Putamen (tissue), 1 donor: ENCODE measurements at places on chromosomes 7 and 10.

GRCh38 chr7:69871213-69871885 lies 273.1 kb downstream of the AUTS2 start:
- DNase-seq, result no peak

GRCh38 chr10:129966370-129966888 lies 2.4 kb upstream of the EBF3 start:
- no peak for DNase-seq

GRCh38 chr10:98778277-98778759 lies 331.6 kb upstream of the HPS1 start:
- DNase-seq, result no peak

GRCh38 chr7:155581954-155582353 lies 35.6 kb upstream of the CNPY1 start:
- DNase-seq, result no peak

DNA sequence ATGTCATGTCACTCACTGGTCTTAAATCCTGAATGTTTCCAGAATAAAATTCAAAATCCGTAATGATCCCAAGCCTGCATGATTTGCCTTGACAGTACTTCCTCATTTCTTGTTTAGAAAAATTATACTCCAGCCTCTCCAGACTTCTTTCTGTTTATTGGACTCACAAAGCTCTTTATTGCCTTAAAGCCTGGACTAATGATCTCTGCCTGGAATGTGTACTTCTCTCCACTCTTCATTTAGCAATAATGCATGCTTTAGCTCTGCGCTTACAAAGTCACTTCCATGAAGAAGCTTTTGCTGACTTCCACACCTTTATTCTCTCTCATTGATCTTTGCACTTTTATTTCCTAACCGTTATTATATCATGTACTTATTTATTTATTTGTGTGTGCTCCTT lies 27.4 kb upstream of the SLC26A3 start:
- no peak for DNase-seq

GRCh38 chr7:155357573-155358041 lies 59.9 kb downstream of the INSIG1 start:
- no peak for DNase-seq

DNA sequence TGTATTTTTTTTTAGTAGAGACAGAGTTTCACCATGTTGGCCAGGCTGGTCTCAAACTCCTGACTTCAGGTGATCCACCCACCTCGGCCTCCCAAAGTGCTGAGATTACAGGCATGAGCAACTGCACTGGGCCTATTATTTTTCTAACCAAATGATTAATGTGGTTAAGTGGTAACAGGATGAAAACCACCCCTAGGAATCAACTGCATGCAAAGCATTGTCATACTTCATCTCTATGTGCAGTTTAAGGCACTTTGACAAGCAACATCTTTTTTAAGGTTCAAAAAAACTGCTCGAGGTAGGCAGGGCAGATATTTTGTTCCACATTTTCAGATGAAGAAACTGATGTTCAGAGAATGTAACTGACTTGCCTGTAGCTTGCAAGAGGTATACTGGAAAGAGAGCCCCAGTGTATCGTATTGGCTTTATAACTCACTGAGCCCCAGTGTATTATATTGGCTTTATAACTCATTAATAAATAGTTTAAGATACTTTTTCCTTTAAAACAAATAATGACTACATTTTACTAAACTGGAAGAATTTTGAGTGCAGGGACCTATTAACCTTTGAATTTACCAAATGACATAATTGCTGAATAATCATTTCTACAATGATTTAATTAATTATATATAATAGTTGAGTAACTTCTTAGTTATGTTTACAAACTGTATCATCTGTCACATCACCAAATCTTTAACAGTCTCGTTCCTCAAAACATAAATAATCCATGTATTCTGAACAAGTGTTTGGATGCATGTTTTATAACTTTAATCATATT lies 38.1 kb downstream of the RTKN2 start:
- DNase-seq, result no peak

DNA sequence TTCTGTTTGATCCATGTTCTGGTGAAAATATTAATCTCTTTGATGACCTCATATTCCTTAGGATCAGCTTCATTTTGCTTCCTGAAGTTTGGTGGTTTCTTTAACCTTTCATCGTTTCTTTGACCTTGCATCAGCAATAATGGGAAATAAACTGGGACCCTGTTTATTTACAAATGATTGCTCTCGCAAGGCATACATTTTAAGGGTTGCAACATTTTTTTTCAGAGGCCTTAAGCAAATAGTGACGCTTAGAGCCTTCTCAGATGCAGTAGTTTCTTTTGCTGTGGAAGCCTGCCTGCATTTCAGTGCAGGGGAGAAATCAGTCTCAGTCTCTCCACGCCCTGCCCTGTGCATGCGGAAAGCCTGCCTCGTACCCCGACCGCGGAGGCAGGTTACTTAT lies 139.1 kb upstream of the NPS start:
- no peak for DNase-seq

GRCh38 chr7:2204446-2204845 lies 28.3 kb downstream of the MAD1L1 start:
- DNase-seq, result no peak

GRCh38 chr10:2120746-2121145 lies 383.4 kb upstream of the ADARB2 start:
- DNase-seq, result no peak

- DNase-seq, result no peak
Measured at GRCh38 chr7:95056107-95056739, 148.8 kb downstream of the PPP1R9A start.

DNA sequence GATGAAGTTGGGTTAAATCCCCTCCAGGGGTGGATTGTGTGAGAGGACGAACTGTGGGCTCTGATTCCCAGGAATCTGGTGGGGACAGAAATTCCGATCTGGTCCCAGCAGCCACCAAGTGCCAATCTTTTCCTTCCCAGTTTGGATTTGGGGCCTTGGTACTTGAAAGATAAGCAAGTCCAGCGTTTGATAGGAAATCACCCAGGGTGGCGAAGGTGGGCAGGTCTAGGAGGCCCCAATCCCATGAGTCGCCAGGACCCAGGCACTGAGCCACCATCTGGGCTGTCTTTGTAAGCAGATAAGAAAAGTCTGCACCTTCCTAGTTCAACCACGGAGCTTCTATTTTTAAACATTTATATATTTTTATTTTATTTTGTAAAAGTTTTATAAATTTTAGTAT lies 122.6 kb upstream of the LSM8 start:
- DNase-seq, result no peak

GRCh38 chr7:90660819-90661218 lies 64.7 kb downstream of the CDK14 start:
- DNase-seq, result no peak

DNA sequence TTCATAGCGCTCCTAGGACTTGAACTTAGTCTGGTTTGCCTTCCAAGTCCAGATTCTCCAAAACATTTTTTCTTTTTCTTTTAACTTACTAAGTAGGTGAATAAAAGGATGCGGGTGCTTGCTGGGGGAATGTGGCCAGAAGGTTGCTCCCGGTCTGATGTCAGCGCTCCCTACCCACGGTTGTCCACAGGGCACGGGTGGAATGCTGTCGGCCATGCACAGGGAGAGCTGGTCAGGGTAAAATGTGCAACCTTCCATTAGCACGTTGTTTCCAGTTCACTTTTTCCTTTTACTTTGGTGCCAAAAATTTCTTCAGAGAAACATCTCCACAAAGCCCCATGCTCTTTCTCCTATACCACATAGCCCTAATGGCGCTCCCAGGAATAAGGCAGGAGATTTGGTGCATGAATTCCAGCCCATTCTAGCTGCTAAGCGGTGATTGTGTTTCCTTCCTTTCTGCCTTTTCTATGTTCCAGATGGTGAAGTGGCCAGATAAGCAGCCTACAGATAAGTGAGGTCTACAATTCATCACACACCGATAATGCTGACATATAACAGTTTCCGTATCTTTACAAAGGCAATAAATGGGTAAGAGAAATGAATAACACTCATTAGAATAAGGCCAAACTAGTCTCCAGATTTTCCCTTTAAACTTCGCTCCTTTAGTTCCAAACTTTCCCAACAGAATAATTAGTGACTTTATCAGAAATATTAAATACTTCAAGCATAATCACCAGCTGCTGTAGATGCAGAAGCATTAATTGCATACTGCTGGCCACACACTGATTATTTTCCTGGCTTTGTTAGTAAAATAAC lies 138.3 kb upstream of the FGFR2 start:
- no peak for DNase-seq

DNA sequence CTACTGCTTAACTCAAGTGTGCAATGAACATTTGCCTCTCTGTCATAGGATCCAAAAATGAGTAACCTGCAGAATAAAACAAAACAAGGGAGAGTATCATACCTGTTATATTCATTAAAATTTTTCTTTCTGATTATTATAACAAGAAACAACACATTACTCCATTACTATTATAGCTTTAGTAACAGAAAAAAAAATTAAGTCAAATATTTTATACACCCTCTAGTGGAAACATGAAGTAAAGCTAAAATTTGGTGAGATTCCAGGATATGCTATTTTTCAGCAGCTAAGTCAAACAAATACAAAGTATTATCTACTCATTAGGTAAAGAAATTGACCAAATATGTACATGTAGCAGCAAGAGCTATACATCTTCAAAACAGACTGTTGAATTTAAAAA lies 56.3 kb downstream of the PDZD8 start:
- DNase-seq, result no peak

DNA sequence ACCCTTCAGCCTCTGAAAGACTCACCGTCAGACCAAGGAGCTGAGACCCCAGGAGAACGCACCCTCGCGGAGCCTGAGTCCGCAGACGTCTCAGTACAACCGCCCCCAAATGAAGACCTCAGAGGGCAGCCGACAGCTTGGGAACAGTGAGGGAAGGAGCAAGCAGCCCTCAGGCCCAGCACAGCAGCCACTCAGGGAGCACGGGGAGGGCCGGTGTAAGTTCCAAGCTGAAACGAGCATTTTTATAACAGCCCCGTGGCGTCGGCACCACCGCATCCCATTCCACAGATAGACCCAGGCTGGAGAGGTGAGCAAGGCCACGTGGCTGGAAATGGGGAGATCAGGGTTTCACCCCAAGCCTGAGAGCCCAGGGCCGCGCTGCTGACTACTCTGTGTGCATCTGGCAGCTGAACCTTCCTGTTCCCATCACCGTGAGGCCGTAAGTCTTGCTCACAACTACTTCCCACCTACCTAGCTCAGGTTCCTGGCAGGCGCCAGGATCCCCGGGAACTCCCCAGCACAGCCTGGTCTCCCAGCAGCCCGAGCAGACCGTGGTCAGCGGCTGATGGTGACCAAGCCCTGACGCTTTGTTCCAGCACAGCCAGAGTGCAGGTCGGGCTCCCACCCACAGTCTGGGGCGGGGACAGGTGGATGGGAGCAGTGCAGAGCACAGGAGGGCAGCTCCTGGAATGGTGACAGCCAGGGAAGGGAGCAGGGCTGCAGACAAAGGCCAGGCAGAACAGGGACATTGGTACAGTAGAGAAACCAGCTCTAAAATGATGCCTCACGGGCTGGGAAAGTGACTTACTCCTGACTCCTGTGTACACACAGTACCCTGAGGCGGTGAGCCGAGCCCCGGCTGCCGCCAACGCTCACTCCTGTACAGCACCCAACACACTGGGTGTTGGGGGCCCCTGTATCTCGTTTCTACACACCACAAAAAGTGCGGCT lies 6.1 kb upstream of the NOM1 start:
- DNase-seq, result no peak

GRCh38 chr7:25877802-25878789 lies 273.9 kb upstream of the NFE2L3 start:
- DNase-seq, result no peak

GRCh38 chr10:71332466-71332865 lies 13.4 kb downstream of the SLC29A3 start:
- no peak for DNase-seq

DNA sequence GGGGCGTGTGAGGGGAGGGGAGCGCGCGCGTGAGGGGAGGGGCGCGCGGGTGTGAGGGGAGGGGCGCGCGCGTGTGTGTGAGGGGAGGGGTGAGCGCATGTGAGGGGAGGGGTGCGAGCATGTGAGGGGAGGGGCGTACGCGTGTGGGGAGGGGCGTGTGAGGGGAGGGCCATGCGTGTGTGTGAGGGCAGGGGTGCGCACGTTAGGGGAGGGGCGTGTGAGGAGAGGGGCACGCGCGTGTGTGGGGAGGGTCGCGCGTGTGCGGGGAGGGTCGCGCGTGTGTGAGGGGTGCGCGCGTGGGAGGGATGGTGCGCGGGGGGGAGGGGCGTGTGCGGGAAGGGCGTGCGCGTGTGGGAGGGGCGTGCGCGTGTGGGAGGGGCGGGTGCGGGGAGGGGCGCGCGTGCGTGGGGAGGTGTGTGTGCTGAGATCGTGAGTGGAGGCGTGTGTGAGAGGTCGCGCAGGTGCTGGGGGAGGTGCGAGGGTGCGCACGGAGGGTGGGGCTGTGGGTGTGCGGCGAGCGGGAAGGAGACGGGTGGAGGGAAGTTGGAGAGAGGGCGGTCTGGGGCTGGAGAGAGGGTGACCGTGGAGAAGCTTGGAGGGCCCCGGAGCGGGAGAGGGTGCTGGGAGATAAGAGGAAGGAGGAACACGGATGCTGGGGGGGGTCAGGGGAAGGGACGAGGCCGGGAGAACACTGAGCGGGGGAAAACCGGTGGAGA lies 19.7 kb downstream of the MXI1 start:
- DNase-seq, result peak; percentile 72

GRCh38 chr10:78640796-78641636 lies 427.8 kb upstream of the ZMIZ1 start:
- no peak for DNase-seq

- DNase-seq, result no peak
Measured at GRCh38 chr7:82839063-82839462, 323.6 kb downstream of the PCLO start.

- no peak for DNase-seq
Measured at GRCh38 chr10:118518095-118518494, 77.4 kb downstream of the PRLHR start.

DNA sequence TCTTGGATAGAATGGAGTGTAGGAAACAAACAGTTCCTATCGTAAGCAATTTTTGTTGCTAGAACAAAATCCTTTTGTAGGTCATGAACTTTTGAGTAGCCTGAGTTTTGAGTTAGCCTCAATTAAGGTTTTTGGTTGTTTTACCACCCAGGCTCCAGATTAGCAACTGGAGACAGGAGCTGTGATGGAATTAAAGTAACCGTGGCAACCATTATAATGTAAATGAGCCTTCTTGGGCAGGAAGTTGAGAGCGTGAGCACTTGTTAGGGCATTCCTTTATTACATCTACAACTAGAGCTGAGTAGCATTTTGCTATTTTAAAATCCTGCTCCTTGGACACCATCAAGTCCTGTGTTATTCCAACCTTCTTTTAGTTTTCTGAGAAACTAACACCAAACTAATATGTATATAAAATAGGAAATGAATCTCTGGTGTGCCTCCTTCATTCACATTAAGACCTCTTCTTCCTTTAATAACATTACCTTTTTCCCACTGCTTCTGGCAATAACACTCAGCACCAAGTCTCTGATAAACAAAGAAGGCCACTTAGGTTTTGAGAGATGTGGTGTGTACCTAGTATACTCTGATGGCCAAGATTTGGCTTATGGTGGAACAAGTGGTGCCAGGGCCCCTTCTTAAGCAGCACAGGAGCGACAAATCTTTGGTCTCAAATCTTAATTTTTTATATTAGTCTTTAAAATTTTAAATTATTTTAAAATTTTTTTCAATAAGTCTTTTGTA lies 34.0 kb downstream of the AHCYL2 start:
- peak; percentile 53 for DNase-seq

- no peak for DNase-seq
Measured at GRCh38 chr10:118924493-118924892, 105.0 kb upstream of the NANOS1 start.

- DNase-seq, result no peak
Measured at GRCh38 chr7:24956021-24956420, 24.0 kb downstream of the OSBPL3 start.

- DNase-seq, result no peak
Measured at GRCh38 chr10:35762311-35763030, 120.4 kb upstream of the FZD8 start.
